Stimulated activated CD4-positive, alpha-beta T cell treated with anti-CD3 and anti-CD28 coated beads, TNF-alpha, amount 100 ng/mL, for 4 hours (primary cell): ENCODE measurements at places on chromosomes 7 and 10.

DNA sequence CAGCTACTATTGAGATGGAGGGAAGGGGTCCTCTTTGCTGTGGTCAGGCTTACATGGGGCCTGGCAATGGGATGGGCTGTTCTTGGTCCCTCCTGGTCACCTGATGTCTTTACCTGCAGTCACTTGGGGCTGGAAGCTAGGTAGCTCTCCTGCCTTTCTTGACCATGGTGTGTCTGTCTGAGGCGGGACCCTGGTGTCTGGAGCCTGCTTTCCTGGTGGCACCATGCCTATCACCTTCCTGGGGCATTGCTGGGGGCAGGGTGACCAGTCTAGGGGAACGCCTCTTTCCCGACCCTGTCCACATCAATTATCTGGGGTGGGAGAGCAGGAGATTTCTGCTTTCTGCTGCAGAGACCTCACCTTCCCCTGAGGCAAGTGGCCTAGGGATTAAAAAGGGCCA, 55.6 kb downstream of the ARHGAP22 start:
- no peak for DNase-seq

GRCh38 chr7:115603416-115603815, 427.1 kb downstream of the TFEC start:
- no peak for DNase-seq

DNA sequence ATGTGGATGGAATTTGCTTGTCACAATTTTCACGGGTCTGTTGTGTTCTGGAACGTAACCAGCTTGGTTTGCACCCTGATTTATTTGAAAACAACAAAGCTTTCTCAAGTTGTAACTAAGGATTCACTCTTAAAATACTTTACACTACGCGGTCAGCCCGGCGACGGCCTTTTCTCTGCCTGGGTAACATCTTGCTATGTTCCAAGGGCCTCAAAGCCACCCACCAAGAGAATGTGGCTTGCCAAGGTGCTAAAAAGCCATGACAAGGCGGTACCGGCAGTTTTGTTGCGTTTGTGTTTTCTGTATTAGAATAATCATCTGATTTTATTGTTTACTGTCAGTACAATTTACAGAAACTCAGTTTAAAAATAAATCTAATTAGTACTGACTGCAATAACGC, 220.9 kb downstream of the SFMBT2 start:
- no peak for DNase-seq

DNA sequence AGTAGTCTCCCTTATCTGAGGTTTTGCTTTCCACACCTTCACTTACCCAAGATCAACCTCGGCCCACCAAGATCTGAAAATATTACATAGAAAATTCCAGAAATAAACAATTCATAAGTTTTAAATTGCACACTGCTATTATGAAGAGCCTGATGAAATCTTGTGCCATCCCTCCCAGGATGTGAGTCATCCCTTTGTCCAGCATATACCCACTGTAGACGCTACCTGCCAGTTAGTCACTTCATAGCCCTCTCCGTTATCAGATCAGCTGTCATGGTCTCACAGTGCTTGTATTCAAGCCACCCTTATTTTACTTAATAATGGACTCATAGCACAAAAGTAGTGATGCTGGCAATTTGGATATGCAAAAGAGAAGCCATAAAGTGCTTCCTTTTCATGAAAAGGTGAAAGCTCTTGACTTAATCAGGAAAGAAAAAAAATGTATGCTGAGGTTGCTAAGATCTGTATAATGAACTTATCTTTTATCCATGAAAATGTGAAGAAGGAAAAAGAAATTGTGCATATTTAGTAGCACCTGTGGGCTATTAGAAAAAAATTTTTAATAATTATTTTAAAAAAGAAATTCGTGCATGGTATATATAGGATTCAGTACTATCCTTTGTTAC, 9.8 kb upstream of the MRPS16 start:
- no peak for DNase-seq

DNA sequence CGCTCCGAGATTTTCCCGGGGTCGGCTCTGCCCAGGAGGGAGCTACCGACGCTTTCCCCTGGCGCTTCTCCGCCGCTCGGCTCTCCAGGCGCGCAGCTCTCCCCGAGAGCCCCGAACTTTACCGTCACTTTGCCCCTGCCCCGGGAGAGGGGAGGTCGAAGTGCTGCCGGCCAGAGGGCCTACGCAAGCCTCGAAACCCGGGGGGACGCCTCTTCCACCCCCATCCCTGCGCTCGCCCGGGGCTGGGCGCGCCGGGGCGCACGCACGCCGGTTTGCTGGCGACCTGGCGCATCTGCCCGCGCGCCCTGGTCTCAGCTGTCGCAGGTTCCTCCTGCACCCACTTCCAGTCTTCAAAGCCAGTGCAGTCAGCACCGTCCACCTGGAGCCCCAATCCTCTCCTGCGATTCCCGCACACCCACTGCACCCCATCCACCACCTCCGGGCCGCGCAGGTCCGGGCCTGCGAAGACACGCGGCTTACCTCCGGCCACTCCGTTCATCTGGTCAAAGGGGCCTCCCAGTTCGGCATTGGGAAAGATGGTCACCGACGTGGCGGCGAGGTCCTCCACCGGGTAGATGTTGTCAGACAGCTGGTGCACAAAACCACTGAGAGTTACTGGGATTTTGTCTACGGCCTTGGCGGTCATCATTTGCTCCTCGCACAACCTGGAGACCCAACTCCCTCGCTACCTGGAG, 638 bp downstream of the EGR2 start:
- no peak for DNase-seq

- no peak for DNase-seq
Measured at GRCh38 chr7:112092709-112093395, 113.3 kb downstream of the DOCK4 start.

GRCh38 chr7:100545360-100546128, 6.5 kb downstream of the AGFG2 start:
- peak; percentile 33 for DNase-seq

GRCh38 chr10:116112232-116113231, 160.5 kb downstream of the GFRA1 start:
- DNase-seq, result no peak

GRCh38 chr10:63539994-63540393, 18.8 kb downstream of the REEP3 start:
- no peak for DNase-seq

DNA sequence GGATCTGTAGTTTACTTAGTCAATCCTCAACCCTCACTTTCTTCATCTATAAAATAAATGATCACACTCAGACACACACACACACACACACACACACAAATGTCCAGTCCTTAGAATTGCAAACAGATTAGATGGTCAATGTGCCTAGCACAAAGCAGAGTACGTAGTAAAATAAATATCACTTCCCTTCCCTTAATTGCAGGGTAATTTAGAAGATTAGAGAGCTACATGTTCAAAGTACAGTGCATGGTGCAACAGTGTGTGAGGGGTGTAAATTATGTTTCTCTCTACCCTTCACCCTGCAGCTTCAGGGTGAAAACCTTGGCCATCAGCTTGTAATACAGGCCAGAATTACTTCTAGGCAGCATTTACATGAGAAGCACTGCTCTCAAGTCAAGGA, 187.0 kb upstream of the GHITM start:
- no peak for DNase-seq

GRCh38 chr7:43758822-43759683, 573 bp downstream of the BLVRA start:
- DNase-seq, result peak; percentile 25

- DNase-seq, result no peak
Measured at GRCh38 chr10:77290528-77291155, 347.0 kb downstream of the KCNMA1 start.

DNA sequence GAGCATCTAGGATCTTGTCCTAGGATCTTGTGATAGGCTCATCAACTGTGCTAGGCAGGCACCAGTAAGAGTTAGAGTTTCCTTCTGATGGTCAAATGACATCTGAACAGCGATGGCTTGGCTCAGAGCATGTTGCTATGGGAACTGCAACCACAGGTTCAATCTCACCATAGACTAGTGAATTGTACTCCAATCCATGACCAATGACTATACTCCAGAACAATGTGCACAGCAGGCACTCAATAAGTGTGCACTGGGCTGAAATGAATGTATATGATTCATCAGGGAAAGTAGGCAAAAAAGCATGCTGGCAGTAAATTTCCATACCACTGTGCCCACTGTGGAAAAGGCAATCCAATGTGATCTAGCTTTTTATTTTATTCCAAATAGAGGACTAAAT, 163.6 kb upstream of the HPS1 start:
- DNase-seq, result no peak

DNA sequence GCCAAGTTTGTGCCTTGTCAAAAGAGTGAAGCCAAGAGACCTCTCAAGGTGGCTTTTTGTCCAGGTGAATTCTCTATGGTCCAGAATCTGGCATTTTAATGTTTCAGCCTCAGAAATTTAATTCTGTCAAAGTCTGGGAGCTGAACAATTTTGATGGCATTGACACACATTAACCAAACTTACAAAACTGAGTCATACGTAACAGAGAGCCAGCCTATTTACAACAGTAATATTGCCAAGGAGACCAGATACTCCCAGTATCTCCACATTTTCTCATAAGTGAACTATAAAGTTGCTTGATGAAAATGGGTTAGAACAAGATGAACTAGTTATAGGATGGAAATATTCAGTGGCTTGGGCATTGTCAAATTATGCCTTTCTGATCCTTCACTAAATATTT, 43.8 kb downstream of the PDE6C start:
- DNase-seq, result no peak

GRCh38 chr10:99080275-99080945, 155.2 kb downstream of the HPSE2 start:
- DNase-seq, result no peak

DNA sequence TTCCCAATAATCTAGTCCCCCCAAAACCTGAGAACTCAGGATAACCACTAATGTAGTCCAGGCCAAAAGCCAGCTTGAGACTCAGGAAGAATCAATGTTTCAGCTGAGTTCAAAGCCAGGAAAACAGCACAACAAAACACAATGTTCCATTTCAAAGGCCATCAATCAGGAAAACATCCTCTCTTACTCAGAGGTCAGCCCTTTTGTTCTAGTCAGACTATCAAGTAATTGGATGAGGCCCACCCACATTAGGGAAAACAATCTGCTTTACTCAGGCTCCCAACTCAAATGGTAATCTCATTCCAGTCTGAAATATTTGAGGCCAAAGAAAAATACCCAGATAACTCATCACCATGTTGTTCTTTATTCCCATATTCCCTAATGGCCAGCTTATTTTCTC, 152.2 kb downstream of the SDHAF3 start:
- DNase-seq, result no peak

DNA sequence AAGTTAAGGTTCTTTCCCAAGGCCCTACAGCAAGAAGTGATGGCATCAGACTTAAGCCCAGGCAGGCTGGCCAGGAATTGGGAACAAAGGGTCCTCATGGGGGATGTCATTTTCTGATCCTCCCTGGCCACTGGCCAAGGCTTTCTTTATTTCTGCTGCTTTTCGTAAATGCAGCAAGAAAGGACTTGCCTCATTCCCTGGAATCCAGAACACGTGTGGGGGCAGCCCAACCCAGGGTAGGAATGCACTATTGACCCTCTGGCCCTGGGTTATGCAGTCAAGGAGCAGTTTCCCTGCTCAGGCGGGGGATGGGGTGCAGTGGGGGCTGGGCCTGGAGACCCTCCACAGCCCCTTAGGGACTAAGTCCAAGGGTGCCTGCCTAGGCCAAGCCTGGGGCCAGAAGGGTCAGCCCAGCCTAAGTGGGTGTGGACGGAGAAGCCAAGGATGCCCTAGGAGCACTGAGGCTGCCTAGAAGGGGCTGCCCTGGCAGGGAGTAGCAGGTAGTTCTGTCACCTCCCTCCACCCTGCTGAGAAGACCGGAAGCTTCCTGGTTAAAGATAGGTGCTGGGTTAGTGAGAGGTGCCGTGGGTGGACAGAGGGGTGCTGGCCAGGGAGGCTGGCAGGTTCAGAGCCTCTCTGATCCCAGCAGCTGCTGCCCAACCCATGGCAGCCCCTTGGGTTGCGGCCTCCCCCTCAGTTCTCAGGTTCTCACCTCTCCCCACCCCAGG, 179.2 kb downstream of the SH3PXD2A start:
- no peak for DNase-seq
